Mucosa of gallbladder (tissue), 1 donor: ENCODE measurements at places on chromosomes 7 and 10.

GRCh38 chr7:31958226-31958625 lies 112.0 kb downstream of the PDE1C start:
- no peak for DNase-seq

- DNase-seq = peak; percentile 79
Measured at GRCh38 chr7:2399848-2400587, 3.4 kb upstream of the CHST12 start.

GRCh38 chr10:110214371-110214826 lies 7.0 kb downstream of the MXI1 start:
- no peak for DNase-seq

GRCh38 chr7:110541962-110542361 lies 549.0 kb upstream of the LRRN3 start:
- no peak for DNase-seq

DNA sequence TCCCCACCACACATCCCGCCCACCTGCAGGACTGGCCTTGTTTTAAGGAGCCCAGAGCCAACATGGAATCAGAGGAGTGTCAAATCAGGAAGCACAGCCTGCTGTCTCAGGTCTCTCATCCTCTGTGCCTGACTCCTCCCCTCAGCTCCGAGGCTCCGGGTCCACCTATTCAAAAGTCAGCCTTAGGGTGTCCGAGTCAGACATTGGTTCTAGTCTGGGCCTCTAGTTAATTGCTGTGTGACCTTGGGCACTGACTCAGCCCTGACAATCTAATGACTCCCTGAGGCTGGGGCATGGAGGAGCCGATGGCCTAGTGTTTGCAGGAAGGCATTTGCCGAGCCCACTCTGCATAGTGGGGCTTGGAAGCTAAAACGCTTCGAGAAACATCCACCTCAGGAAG lies 223.1 kb upstream of the PPP2R2D start:
- no peak for DNase-seq

GRCh38 chr7:142425281-142425680 lies 167.4 kb upstream of the PRSS58 start:
- DNase-seq = no peak

GRCh38 chr10:68086011-68086410 lies 10.9 kb upstream of the HERC4 start:
- DNase-seq = no peak

- no peak for DNase-seq
Measured at GRCh38 chr7:44400033-44400511, 74.7 kb upstream of the CAMK2B start.

- DNase-seq = no peak
Measured at GRCh38 chr10:129775681-129776080, 188.4 kb downstream of the EBF3 start.

GRCh38 chr7:121940918-121941317 lies 68.0 kb downstream of the PTPRZ1 start:
- DNase-seq = no peak

- no peak for DNase-seq
Measured at GRCh38 chr7:93307131-93307660, 75.0 kb downstream of the VPS50 start.

DNA sequence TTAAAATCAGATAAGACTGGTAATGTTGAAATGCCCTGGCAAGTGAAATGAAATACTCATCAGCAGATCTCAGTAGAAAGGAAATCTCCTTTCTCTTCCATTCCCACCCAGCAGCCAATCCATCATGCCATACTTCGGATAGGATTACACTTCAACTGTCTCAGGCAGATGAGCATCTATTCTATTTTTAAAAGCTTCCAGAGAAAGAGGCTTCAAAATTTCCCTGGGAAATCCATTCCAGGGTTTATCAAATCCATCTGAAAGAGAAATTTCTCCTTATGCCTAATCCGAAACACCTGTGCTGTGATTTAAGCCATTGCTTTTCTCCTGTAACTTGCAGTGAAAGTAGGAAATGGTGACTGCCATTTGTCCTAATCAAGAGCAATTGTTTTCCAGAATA lies 60.4 kb upstream of the RAPGEF5 start:
- DNase-seq = no peak

GRCh38 chr7:80324032-80324431 lies 187.8 kb downstream of the GNAT3 start:
- peak; percentile 48 for DNase-seq

DNA sequence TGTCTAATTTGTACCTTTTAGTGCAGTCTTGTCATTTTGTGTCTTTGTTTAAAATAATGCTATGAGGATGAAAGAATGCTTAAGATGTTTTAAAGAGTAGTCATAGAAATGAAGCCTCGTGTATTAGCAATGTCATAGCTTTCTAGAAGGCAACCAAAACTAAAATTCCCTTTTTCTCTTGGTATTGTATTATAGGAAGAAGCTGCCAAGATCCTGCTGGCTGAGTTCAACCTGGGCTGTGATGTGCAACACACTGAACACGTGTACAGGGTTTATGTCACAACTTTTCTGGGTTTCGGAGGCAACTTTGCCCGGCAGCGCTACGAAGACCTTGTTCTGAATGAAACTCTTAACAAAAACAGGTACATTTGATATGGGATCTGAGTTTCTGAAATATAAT lies 36.2 kb downstream of the COX15 start:
- DNase-seq = no peak

DNA sequence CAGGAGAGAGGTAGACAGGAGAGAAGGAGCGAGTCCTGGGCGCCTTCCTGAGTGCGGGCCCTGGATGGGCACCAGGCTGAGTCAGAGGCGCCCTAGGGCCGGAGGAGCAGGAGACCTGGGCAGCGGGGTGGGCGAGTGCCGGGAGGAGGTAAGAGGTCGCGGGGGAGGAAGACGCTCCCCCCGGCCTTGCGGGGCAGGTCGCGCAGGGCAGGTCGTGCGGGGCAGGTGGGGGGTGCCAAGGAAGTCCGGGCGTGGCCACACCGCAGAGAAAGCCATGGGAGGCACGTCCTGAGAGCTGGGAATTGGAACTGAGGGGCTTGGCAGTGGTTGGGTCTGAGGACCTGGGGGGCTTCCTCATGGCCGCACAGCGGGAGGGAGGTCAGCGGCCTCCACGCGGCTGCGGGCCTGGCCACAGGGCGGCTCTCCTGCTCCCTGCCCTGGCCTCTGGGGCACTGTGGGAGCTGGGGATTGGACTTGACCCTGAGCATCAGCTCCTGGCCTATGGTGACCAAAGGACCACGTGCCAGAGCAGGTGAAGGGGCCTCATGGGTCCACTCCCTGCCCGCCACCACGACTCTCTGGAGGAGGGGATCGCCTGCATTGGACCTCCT lies 935 bp downstream of the MMP21 start:
- no peak for DNase-seq

GRCh38 chr10:132293201-132293812 lies 14.4 kb downstream of the STK32C start:
- DNase-seq = no peak

- no peak for DNase-seq
Measured at GRCh38 chr10:128310971-128311658, 184.9 kb upstream of the MKI67 start.

- no peak for DNase-seq
Measured at GRCh38 chr7:41977151-41977651, 259.8 kb downstream of the GLI3 start.

DNA sequence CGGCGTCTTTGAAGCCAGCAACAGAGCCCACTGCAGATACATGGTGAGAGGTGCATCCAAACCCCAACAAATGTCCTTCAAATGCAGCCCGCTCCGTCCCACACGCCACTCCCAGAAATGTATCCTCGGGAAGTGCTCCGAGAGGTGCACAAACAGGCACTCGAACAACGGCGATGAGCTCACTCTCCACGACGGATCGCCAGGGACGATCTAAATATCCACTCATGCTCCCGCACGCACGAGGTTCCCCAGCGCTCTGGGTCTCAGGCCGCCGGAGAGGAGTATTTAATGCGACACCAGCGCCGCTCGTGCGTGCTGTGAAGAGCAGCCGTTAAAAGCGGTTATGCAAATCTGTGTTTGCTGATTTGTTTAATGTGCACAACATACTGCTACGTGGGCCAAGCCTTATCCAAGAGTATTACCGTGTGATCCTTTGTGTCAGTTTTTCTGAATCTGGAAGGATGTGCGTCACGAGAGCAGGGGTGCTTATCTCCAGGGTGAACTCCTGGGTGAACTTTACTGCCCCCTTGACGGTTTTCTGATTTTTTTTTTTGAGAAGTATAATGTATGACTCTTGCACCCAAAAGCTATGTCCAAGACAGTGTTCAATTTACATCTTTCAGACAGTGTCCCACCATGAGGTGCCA lies 48.5 kb upstream of the PPP2R2D start:
- no peak for DNase-seq

DNA sequence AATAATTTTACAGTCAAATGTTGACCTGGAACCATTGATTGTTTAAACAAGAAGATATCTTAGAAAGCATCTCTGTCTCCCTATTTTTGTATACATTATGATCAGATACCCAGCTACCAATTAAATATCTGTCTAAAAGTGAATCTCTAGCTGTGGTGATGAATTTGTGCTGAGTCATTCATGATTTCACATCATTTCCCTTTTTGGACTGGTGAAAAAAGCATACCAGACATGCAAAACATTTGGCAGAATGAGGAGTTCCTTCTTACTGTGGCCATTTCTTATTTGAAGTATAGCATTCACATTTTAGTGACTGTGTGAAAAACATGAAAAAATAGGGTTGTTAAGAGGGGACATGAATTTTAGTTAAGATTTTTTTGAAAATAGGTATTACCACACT lies 98.0 kb upstream of the GATA3 start:
- no peak for DNase-seq

- no peak for DNase-seq
Measured at GRCh38 chr10:126729314-126729870, 58.9 kb upstream of the C10orf90 start.

GRCh38 chr10:121268363-121268762 lies 329.9 kb downstream of the FGFR2 start:
- DNase-seq = peak; percentile 46

GRCh38 chr10:99520847-99521764 lies 11.6 kb upstream of the NKX2-3 start:
- DNase-seq = no peak

DNA sequence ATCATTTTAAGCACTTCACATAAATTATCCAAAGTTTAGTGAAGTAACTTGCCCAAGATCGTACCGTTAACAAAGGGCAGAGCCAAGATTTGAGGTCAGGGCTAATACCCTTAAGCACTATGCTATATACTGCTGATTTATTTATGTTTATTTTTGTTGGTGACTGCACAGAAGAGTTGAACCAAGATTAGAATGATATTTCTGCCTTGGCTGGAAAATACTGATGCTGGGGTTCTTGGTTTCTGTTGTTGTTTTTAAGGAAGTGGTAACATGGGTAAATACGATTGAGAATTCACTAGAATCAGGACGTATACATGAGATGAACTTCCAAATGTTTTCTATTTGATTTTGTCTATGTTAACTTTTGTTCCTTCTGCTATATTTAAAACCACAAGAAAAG lies 9.3 kb downstream of the ADD3 start:
- no peak for DNase-seq

- peak; percentile 53 for DNase-seq
Measured at GRCh38 chr7:131027287-131027773, 293.3 kb upstream of the KLF14 start.

- no peak for DNase-seq
Measured at GRCh38 chr7:98418271-98418635, 17.4 kb upstream of the BAIAP2L1 start.
